Suprapubic skin (tissue), 4 donors: ENCODE measurements at places on chromosomes 2 and 18.

GRCh38 chr2:30254685-30255001 lies 23.3 kb downstream of the LBH start:
- DNase-seq, result no peak

DNA sequence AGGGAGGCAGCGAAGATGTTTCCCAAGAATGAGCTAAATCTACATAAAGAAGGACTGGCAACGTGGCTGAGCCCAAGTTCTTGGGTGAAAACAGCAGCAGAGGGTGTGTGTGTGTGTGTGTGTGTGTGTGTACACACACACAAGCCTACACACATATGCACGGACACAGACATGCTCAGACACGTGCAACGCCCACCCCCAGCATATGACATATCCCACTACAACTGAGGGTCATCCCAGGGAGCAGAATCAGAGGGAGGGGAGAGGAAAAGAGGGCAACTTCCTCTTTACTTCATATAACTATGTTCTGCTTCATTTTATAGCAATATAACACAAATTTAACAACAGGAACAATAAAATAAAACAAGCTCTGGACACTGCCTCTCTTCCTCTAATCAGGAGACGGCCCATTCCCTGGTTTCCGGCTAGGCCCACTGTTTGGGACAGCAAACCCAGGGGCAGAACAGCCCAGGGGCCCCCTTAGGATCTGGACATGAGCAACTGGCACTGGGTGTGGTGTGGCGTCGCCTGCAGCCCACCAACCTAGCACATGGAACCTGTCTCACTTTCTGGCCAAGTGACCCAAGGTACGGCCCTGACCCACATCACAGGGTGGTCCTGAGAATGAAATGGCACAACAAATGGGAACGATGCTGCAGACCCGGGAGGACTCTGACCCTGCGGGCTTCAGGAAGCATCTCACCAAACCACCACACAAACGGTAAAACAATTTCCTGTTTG lies 25.0 kb downstream of the FAM178B start:
- peak; percentile 46 for DNase-seq

- no peak for DNase-seq
Observed at GRCh38 chr2:209579230-209579749, 155.4 kb downstream of the MAP2 start.

DNA sequence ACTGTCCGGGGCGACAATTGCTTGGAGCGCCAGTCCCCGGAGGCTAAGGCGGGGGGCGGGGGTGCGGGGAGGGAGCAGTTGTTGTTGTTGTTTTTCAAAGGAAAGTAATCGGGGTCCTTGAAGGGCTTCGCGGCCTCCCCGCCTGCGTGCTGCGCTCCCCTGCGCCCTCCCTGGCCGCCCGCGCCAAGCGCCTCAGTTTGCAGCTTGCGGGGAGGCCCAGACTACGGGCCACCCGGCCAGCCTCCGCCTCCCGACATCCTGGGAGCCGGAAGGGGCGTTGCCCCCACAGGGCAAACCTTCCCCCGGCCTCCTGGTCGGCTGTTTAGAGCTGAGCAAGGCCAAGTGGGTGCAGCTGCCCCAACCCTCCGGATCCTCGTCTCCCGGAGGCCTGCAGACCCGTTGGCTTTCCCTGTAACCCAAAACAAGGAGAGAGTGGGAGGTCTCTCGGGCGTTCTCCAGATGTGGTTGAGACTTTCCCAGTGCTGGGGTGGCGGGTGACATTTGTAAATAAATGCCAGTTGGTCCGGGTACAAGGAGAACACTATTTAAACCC lies 3.7 kb upstream of the SIX3 start:
- DNase-seq, result no peak

GRCh38 chr2:63780518-63781155 lies 61.1 kb upstream of the UGP2 start:
- DNase-seq, result no peak
